ENCODE measurements at places on chromosomes 7 and 10. TPM values are rescaled to one million over a fixed set of nuclear protein-coding genes. Genes with fewer than 3 reads are reported as not detected.

Gene HEPACAM2
- total RNA-seq, result not detected

Gene PLAU
- 27.6 TPM for total RNA-seq

Gene GNB2
- 179 TPM for total RNA-seq

Gene UBE2H
- total RNA-seq, result 84.8 TPM

Gene ADAM22
- 0.61 TPM for total RNA-seq

Gene PROSER2
- 84.9 TPM for total RNA-seq

Gene ARHGAP22
- 3.5 TPM for total RNA-seq

Gene CALY
- total RNA-seq, result not detected

Gene NKX1-2
- total RNA-seq, result not detected

Gene KEL
- total RNA-seq, result not detected

Gene INA
- not detected for total RNA-seq

Gene ELOVL3
- total RNA-seq, result 0.78 TPM

Gene LHFPL3
- total RNA-seq, result not detected

Gene CCDC146
- total RNA-seq, result 0.14 TPM

Gene LIPJ
- not detected for total RNA-seq

Gene IMMP2L
- 226 TPM for total RNA-seq

Gene LRRC4
- total RNA-seq, result not detected

Gene PDE6C
- total RNA-seq, result not detected

Gene TBC1D12
- total RNA-seq, result 4.7 TPM

Gene PTEN
- total RNA-seq, result 26.4 TPM

Gene FRMD4A
- total RNA-seq, result 3.8 TPM

Data from Caki2 (cell line).